Cardiac fibroblast (primary cell): ENCODE measurements at places on chromosomes 3 and 15.
A peak's percentile ranks its signal among the peaks of the same experiment; 100 is the strongest.

DNA sequence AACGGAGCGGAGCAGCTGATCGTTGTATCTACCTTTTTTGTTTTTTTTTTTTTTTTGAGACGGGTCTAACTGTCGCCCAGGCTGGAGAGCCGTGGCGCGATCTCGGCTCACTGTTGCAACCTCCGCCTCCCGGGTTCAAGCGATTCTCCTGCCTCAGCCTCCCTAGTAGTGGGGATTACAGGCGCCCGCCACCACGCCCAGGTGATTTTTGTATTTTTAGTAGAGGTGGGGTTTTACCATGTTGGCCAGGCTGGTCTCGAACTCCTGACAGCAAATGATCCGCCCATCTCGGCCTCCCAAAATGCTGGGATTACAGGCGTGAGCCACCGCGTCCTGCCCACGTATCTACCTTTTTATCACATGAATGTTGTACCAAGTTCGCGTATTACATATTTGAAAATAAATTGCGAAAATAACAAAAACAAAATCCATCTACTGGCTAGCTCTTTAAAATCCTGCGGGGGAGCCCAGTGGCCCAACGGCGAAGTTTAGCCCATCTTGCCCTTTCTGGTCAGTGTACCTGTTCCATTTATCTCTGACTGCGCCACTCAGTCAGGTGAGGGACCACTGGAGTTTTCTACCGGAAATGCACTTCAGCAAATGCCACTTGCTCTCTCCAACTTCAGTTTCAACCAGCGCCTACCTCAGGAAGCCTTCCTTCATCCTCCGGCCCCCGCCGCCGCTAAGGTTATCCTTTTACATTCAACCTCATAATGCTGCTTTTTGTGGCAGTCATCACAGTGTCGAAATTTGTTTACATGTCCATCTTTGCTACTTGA, 1.2 kb upstream of the EIF3J start:
- no peak for DNase-seq

- no peak for DNase-seq
Observed at GRCh38 chr3:42736531-42736930, 33.9 kb upstream of the HHATL start.

DNA sequence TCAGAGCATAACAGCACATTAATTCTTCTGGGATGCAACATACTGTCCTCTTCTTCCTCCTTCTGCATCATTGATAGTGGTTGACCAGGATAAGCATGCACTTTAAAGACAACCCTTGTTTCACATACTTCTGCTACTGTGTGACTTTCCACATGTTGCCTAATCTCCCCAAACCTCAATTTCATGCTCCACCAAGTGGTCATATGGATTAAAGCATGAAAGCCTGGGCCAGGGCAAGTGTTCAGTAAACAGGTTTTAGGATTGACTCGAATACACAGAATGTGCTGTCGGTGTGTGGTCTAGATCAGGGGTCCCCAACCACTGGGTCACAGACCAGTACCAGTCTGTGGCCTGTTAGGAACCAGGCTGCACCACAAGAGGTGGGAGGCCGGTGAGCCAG, 22.5 kb upstream of the BFSP2 start:
- DNase-seq: peak; percentile 64

DNA sequence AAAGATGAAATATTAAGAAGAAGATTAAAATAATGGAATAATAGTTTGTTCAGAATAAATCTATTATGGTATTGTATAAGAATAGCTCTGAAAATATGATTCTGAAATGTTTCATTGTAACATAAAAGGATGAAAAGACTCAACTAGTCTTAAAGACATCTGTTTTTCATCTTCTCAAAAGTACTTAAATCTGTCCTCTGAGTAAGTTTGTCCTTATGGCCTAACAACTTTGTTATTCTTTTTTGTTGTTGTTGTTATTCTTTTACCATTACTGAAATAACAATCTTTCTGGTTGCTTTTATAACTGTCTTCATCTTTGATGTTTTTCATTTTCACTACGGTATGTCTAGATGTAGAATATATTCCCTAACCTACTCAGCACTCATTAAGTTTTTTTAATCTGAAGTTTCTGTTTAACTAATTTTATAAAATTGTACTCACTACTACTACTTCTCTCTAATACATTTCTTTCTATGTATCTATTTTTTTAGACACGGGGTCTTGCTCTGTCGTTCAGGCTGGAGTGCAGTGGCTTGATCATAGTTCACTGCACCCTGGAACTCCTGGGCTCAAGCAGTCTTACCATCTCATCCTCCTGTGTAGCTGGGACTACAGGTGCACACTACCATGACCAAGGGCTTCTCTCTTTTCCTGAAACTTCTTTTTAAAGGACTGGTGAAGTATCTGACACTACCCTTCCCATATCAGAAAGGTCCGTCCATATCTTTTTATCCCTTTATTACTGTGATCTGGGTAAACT, 240.7 kb downstream of the PCCB start:
- no peak for DNase-seq

GRCh38 chr3:178198329-178198728, 337.9 kb upstream of the KCNMB2 start:
- peak; percentile 25 for DNase-seq

GRCh38 chr3:134249935-134250716, 533 bp downstream of the RYK start:
- DNase-seq: peak; percentile 45

DNA sequence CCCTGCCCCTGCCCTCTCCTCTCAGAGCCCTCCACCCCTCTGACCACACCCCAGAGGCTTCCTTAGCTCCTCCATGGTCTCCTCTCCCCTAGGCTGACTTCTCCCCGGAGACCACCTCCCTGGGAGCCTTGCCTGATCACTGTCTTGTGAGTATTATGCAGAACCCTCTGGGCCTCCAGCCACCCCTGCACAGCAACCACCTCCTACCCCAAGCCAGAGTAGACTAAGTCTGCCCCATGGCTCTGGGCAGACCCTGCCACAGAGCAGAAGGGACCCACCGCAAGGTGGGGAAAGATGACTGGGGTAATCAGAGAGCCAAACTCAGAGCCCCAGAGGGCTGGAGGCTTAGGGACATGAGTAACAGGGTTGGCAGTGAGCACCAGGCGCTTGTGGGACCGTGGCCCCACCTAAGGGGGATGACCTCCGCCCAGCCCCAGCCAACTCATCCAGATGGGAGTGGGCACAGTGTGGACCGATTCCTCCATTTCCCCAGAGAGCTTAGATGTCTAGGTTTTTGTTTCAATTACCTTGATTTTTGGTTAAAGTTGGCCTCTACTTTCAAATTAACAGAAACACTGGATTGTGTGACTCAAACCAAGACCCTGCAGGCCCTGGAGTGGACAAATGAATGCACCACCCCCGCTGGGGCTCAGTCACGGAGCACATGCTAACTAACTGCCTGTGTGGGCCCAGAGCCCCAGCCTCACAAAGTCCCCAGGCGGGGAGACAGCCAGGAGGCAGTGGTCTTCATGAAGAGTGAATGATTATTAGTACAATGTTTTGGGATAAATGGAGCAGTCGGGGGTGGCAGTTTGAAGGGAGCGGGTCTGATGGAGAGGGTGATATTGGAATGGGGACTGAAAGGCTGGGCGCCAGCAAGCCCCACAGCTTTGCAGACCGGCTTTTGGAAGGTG, 119.4 kb upstream of the PRR20G start:
- no peak for DNase-seq

DNA sequence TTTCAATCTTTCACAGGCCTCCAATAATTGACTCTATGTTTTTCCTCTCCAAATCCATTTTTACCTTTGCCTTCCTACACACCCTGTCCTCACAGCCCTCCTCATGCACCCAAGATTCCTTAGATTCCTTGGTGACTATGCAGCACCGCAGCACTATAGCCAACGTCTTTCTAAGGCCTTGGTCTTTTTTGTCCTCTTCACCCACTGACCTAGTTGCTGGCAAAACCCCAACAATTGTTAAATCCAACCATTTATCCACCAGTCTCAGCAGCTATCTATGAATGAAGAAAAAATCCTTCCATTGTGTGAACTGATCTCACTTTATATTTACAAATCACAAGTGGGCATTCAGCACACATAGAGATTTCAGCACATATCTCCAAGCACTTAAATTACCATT, 203.9 kb downstream of the VGLL3 start:
- DNase-seq: peak; percentile 43

DNA sequence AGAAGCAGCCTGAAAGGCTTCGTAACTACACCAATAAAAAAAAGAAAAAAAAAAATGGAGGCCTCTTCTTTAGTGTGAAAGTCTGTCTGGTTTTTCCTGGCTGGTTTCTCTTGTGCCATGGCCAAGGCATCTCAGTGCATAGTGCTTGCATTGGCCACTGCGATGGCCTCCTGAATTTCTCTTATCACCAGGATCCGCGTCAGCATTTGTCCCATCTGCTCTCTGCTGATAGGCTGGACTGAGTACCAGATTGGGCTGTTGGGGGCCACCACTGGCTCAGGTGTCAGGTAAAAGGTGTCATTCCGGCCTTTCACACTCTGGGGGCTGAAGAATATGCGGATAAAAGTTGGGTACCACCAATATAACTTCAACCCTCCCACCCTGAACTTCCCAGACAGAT, 1.1 kb upstream of the IMPDH2 start:
- DNase-seq: no peak

DNA sequence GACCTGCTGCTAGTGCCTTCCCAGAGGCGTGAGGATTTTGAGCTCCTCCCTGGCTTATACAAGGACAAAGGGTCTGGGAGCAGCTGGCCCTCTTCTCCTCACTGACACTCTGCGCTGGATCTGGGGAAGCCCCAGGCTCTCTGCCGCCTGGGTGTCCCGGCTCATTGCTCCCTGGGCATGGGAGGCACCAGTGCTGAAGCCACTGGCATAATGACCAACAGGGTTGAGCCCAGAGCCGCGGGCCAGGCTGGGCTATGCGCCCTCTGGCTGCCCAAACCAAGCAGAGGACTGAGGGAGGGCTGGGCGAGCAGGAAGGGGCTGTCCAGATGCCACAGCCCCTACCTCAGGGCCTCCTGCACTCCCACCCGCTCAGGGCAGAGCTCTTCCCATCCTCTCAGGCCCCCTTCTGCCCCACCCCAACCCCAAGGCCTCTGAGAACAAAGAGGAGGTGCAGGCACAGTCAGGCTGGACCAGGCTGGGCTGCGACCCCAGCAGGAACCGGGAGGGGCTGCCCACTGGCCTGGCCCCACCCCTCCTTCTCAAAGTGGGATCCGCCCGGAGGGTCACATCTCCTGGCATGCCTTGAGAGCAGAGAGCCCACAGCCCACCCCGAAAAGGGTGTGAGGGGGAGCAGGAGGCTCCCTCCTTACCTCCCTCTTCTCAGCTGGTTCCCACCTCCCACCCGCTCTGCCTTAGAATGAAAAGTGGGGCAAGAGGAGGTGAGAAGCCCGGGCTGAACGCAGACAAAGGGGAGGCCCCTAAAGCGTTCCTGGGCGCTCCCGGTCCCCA, 1.6 kb downstream of the LINGO1 start:
- no peak for DNase-seq

- no peak for DNase-seq
Observed at GRCh38 chr15:67138891-67139855, 73.8 kb downstream of the SMAD3 start.

DNA sequence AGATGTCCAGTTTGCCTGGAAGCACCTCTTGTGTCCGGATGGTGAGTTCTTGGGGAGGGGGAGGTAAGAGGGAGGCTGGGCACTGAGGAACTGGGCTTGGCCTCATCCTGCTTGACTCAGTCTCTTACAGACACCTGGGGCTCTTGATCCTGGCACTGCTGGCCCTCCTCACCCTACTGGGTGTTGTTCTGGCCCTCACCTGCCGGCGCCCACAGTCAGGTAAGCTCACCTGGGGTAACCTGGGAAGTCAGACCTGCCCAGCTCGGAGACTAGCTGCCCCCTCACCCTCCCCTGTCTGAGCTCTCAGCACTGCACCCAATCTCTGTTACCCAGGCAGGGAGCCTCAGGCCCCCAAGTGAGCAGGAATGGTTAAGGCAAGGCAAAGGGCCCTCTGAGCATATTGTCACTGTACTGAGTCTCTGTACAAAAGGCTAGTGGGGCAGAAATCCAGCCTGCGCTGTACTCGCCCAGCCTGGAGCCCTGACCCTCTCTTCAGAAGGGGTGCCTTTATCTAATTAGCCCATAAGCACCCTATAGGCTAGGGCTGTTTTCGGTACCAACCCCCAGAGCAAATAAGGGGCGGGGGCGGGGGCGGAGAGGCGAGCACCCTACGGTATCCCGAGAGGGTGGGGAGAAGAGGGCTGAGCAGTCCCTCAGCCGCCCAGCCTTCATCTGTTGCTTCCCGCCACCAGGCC, 2.2 kb upstream of the IL17RC start:
- no peak for DNase-seq

DNA sequence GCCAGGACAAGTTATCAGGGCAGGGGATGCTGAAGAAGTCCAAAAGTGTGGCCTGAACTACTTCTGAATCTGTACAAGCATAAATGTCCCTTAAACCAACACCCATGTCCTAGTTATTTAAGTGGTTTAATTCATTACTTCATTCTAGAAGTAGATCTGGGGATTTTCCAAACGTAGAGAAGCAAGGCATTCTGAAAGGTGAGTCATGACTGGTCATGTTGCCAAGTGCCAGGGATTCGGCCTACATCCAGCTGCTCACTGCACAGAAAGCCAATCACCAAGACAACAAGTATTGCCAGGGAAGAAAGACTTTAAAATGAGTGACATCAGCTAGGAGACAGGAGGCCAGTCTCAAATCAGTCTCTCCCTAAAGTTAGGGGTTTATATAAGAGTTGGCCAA, 396.6 kb downstream of the GABRB3 start:
- no peak for DNase-seq

- no peak for DNase-seq
Observed at GRCh38 chr3:194045919-194046318, 90.0 kb upstream of the HES1 start.
